ENCODE measurements at places on chromosomes 5 and 9. TPM values are rescaled to one million over a fixed set of nuclear protein-coding genes. Genes with fewer than 3 reads are reported as not detected.

Gene KCNV2
- total RNA-seq: not detected

Gene SH2D3C
- total RNA-seq: 18.2 TPM

Gene EGFL7
- total RNA-seq: 61.5 TPM

Gene FAM163B
- not detected for total RNA-seq

Gene C9orf153
- 0.22 TPM for total RNA-seq

Gene IFNA13
- total RNA-seq: not detected

Gene WDR38
- total RNA-seq: not detected

Gene OR2V1
- not detected for total RNA-seq

Gene SLC46A2
- total RNA-seq: not detected

Gene TAF11L5
- not detected for total RNA-seq

Gene GFI1B
- not detected for total RNA-seq

Gene TICAM2
- 2.7 TPM for total RNA-seq

Gene ENHO
- 0.48 TPM for total RNA-seq

Gene CTSV
- total RNA-seq: not detected

Gene GRM6
- total RNA-seq: not detected

Gene ZNF366
- 8.0 TPM for total RNA-seq

Gene PLPP1
- total RNA-seq: 75.9 TPM

Gene ST8SIA4
- total RNA-seq: 2.9 TPM

Gene AIF1L
- 22.8 TPM for total RNA-seq

Gene GABBR2
- 0.30 TPM for total RNA-seq

Gene CRAT
- total RNA-seq: 85.4 TPM

Gene NEUROG1
- not detected for total RNA-seq

Gene CDC20B
- not detected for total RNA-seq

Gene TOMM5
- total RNA-seq: 59.4 TPM

Gene RBM27
- 10.2 TPM for total RNA-seq

Gene NREP
- 21.6 TPM for total RNA-seq

Gene TNFSF15
- total RNA-seq: not detected

Gene DND1
- 0.40 TPM for total RNA-seq

Gene MYOZ3
- 4.0 TPM for total RNA-seq

Gene GRAMD2B
- total RNA-seq: 25.4 TPM

Gene ADAMTSL1
- 0.56 TPM for total RNA-seq

Gene FIBCD1
- total RNA-seq: 0.59 TPM

Gene SMIM15
- total RNA-seq: 19.2 TPM

Gene GPSM1
- 50.3 TPM for total RNA-seq

Gene PLPP7
- total RNA-seq: 115 TPM

Gene MEF2C
- total RNA-seq: 52.3 TPM

Gene RGP1
- total RNA-seq: 28.5 TPM

Gene HRH2
- 41.2 TPM for total RNA-seq

Gene PCDHGA2
- total RNA-seq: 6.5 TPM

Gene ORM2
- not detected for total RNA-seq

Gene SH3TC2
- 16.7 TPM for total RNA-seq

Gene TMEM252
- total RNA-seq: not detected

Gene IL13
- total RNA-seq: not detected

All from Right ventricle myocardium superior (tissue), 1 donor.